ENCODE measurements at places on chromosomes 1 and 21. TPM values are rescaled to one million over a fixed set of nuclear protein-coding genes. Genes with fewer than 3 reads are reported as not detected.
A peak's percentile ranks its signal among the peaks of the same experiment; 100 is the strongest.

The C1orf141 gene
- polyA plus RNA-seq: not detected

- DNase-seq: no peak
Measured at GRCh38 chr1:221723018-221723847, 18.7 kb downstream of the DUSP10 start.

The MMEL1 gene
- polyA plus RNA-seq: not detected

GRCh38 chr1:15283526-15283925 is 36.5 kb downstream of the FHAD1 start:
- DNase-seq: no peak

DNA sequence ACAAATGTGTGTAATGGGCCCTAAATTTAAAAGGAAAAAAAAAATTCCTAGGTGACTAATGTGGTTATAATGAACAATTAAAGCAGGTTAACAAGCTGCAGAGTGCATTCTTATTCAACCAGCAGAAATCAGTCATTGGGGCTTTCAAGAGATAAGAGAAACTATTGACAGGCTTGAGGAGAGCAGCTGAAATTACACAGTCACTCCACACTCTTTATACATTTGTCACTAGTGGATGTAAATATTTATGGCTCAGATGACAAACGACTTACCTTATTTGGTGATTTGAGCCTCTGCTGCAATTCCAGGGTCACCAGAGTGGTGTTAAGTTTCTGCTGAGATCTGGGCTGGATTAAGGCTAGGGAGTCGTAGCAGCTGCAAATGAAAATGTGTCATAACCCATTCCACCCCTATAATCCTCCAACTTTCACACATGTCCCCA is 896.3 kb downstream of the TTLL7 start:
- peak; percentile 35 for DNase-seq

DNA sequence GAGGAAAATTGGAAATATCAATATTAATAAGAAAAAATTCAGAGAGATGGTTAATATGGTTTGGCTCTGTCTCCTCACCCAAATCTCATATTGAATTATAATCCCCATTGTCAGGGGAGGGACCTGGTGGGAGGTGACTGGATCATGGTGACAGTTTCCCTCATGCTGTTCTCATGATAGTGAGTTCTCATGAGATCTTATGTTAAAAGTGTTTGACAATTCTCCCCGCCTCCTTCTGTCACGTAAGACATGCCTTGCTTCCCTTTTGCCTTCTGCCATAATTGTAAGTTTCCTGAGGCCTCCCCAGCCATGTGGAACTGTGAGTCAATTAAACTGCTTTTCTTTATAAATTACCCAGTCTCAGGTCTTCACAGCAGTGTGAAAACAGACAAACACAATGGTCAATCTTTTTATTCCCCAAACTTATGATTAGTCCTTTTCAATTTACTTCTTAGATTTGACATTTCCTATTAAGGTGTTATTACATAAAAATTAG is 11.0 kb downstream of the EGLN1 start:
- no peak for DNase-seq

- peak; percentile 5 for DNase-seq
Measured at GRCh38 chr1:202207292-202207691, 13.7 kb downstream of the LGR6 start.

DNA sequence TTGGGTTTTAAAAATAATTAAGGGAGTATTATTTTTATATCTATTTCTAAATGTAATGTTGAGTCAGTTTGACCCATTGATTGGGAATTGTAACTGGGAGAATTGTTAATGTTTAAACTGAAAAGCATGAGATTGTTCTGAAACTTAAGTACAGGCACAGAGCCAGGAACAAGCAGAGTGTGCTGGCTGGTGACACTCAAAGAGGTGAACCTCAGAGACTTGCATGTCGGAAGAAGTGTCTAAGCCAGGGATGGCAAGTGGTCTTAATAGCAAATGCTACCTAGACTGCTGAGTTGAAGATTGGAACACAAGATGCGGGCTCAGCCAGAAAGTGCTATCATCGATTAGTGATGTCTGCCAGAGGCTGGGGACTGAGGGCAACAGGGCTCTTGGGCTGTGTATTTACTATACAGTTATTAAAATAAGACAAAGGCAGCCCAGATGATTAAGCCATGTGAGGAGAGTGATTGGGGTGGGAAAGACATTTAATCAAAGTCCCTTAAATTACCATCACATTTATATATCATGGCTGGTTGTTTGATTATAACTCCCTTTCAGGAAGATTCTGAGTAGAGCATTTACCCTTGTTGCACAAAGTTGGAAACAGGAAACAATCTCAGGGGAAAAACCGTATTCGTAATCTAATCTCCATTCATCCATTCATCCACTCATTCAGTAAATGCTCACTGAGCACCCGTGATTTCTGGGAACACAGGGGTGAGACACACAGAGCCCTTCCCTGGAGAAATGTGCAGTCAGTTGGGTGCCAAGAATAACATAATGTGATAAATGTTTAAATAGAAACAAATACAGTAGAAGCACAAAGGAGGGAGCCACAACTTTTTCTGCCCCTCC is 42.8 kb downstream of the C8A start:
- no peak for DNase-seq

DNA sequence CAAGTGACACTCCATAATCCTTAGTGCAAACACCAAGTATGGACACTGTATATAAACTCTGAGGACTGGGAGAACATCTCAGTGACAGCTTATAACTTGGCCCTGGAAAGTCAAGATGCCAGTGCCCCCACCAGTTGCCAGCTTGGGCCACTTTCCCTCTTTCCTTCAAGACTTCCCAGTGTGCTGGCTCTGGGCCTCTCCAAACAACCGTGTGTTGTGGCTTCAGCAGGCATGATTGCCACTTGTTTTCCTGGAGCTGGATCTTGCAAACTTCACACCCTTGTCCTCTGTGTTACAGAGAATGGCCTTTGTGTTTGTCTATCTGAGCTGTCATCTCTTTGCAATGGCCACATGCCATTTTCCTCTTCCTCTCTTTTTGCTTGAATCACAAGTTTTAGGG is 37.0 kb downstream of the CCDC185 start:
- no peak for DNase-seq

DNA sequence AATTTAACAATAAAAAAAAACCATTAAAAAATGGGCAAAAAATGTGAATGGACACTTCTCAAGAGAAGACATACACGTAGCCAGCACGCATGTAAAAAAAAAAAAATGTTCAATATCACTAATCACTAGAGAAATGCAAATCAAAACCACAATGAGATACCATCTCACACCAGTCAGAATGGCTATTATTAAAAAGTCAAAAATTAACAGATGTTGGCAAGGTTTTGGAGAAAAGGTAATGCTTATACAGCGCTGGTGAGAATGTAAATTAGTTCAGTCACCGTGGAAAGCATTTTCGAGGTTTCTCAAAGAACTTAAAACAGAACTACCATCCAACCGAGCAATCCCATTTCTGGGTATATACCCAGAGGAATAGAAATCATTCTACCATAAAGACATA is 1091.5 kb upstream of the B3GALT2 start:
- DNase-seq: no peak

DNA sequence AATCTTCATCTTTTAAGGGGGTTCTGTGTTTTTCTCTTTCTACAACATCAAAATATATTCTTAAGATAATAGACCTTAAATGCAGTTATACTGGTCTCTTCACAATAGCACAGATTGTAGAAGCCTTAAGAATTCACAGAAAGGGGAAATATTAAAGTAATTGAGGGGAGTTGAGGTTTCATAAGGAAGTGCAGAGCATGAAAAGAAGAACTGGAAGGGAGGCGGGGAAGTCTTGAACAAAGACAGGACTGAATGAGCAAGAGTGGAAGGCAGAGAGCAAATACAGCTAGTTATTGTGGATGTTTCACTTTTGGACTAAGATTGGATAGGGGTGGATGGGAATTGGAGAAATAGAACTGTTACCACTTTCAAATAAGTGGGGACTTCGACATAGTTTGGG is 67.7 kb downstream of the PTGER3 start:
- no peak for DNase-seq

Measured in BJ (cell line).